Fibroblast of the conjunctiva (primary cell): ENCODE measurements at places on chromosomes 6 and 20.

DNA sequence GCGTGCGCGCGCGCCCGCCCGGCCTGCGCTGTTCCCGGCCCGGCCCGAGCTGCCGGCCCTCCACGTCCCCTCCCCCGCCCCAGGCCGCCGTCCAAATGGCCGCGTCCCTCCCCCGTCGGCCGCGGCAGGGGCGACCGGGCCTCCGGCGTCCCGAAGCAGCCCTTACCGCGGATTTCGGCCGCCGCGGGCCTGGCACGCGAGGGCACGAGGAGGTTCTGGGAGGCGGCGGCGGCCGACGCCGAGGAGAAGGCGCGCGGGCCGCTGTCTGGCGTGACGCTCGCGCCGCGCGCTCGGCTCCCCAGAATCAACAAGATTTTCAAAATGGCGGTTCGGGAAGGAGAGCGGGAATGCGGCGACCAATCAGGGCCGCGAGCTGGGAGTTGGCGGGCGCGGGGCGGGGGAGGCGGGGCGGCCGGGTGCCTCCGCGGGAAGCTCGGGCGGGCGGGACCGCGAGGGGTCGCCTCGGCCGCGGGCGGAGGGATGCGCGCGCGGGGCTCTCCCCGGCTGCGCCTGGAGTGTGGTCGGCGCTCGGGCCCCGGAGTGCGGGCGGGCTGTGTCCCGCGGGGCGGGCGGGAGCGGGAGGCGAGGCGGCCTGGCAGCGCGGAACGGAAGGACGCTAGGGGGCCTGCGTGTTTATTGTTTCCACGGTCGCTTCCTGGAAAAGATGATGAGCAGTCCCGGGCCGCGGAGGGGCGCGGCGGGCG lies at the start of gene DEK:
DEK (minus strand) TSS at position 312 of the 704 bp plus-strand sequence. CDS start 543 bp downstream, outside the sequence.
- DNase-seq = peak; percentile 61

DNA sequence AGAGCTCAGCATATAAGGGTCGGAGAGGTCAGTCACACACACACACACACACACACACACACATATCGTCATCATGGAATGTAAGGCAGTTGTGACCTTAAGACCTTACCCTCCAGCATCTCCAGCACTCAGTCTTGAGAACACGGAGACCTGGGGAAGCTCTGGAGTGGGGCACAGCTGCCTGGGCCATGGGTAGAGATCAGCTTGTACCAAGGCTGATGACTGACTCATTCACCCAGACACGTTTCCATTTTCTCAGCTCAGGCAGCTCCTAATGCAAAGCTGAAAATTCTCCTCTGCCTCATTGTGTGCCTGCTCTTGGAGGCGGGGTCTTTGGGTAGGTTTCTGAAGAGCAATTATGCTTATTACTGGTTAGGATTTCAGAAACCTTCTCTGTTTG lies 38.3 kb upstream of the PDYN start:
- no peak for DNase-seq

DNA sequence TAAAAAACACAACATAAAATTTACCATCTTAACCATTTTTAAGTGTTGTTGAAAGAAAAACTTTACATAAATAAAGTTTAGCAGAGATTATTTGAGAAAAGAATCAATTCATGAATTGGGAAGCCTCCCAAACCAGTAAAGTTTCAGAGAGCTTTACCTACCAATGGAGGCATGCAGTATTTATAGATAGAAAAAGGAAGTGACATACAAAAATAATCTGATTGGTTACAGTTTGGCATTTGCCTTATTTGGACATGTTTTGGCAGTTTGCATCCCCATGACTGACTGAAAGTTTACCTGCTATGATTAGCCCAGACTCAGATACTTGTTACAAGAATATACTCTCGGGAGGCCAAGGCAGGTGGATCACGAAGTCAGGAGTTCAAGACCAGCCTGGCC lies 3.7 kb upstream of the CMTR1 start:
- DNase-seq = no peak

DNA sequence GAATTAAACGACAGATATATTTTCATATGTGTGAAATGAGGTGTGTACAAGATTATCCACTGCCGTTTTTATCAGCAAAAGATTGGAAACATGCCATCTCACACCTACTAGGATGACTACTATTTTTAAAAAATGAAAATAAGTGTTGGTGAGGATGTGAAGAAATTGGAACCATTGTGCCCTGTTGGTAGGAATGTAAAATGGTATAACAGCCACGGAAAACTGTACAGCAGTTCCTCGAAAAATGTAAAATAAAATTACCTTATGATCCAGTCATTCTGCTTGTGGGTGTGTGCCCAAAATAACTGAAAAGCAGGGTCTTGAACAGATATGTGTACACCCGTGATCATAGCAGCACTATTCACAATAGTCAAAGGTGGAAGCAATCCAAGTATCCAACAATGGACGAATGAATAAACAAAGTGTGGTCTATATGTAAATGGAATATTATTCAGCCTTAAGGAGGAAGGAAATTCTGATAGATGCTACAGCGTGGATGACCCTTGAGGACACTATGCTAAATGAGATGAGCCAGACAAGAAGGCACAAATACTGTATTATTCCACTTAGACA lies 27.0 kb upstream of the CCN5 start:
- no peak for DNase-seq
